ENCODE measurements at places on chromosomes 6 and 20. TPM values are rescaled to one million over a fixed set of nuclear protein-coding genes. Genes with fewer than 3 reads are reported as not detected.

GRCh38 chr6:6712449-6713403 is 124.2 kb downstream of the LY86 start:
- DNase-seq: peak; percentile 83

DNA sequence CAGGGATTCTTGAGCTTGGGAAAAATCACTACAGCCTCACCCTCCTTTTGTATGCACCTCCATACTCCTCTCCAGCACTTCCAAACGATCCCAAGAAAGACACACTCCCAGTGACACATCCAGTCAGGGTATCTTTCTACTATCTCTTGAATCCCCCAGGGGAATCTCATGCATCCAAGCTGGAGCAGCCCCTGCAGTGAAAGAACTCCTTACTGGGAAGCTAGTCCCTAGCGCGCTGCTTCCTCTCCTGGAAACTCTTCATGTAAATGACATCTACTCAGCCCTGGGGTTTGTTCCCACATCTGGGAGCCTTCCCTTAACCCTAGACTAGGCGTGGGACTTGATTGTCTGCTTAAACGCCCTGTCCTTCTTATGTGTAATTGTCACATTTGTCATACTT is 329.1 kb upstream of the QKI start:
- no peak for DNase-seq

DNA sequence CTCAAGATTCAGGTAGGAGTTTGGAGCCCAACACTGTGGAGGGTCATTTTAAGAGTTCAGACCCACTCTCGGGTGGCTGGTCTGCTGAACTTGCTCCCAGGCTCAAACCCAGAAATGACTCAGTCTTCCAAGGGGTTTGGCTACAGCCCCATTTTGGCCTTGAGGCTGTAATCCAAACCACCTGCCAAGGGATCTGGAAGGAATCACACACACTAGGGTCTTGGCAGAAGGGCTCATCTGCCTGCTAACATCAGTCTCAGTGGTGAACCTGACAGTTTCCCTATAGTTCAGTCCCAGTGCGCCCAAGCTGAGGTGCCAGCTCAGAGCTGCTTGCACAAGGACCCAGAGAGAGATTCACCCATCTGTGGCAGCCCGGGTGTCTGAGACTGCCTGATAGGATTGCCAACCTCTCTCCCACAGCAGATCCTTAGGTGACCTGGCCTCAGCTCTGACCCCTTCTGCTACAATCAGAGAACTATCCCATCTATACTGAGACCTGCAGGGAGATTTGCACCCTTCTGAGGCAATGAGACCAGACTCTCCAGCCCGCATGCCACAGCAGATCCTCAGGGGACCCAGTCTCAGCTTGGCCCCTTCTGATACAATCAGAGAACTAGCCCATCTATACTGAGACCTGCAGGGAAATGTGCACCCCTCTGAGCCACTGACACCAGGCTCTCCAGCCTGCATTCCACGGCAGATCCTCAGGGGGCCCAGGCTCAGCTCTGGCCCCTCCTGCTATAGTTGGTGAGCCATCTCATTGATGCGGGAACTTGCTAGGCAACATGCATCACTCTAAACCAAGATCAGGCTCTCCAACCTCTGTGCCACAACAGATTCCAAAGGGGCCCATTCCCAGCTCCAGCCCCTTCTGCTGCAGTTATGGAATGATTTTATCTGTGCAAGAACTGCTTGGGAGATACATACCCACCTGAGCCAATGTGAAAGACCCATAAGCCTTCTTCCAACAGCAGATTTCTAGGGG is 48.2 kb downstream of the THBS2 start:
- DNase-seq: no peak

- DNase-seq: peak; percentile 25
Observed at GRCh38 chr20:13008761-13009681, at the start of gene SPTLC3. SPTLC3 (plus strand) TSS chr20:13008972; CDS start chr20:13009268, 296 bp downstream.

DNA sequence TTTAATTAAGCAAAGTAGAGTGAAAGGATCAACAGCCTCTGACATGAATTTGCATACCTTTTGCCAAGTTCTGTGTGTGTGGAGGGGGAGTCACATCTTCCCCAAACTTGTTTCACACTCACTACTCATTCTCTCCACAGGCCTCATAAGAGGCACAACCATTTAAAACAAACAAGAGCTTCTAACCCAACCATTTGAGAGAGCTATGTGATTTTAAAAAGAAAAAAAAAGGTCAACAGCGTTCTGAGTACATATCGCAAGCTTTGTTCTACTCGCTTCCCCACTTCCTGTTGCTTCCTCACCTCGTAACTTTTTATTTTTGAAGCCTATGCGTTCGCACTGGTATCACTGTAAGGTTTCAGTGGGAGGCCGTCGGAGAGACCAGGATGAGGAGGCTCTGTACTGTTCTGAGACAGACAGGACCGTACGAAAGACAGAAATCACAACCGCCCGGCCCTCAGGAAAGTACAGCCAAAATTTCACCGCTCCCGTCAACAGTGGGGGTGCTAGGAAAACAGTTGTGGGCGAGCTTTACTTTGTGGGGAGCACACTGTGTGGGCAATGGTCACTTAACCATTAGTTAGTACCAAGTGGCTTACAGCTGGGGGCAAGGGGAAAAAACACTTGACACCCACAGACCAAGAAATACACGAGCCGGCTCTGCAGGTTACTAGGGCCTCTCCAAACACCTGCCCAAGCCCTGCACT is 61.3 kb downstream of the TRERF1 start:
- DNase-seq: no peak

- no peak for DNase-seq
Observed at GRCh38 chr6:152879681-152880080, 103.2 kb downstream of the FBXO5 start.

DNA sequence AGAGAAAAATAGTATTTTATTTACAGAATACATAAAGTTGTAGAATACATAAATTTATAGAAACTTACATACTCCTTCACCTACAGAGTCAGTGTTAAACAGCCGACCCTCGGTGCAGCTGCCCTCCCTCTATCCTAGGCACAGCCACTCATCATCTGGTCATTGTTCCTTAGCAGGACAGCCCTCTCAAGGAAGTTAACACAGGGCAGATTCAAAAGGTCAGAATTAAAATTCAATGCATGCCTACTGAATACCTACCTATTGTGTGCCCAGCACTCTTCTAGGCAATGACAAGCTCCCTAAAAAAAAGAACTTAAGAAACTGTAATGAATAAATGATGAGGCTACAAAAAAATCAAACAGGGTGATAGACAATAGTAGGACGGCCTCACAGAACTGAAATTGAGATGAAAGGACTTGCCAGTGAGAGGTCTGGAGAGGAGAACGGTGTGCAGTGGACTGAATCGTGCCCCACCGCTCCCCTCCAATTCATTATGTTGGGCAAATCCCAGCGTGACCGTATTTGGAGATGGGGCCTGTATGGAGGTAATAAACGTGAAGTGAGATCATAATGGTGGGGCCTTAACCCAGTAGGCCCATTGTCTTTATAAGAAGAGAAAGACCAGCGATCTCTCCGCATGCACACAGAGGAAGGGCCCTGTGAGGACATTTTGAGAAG is 326.0 kb downstream of the PACRG start:
- DNase-seq: no peak

DNA sequence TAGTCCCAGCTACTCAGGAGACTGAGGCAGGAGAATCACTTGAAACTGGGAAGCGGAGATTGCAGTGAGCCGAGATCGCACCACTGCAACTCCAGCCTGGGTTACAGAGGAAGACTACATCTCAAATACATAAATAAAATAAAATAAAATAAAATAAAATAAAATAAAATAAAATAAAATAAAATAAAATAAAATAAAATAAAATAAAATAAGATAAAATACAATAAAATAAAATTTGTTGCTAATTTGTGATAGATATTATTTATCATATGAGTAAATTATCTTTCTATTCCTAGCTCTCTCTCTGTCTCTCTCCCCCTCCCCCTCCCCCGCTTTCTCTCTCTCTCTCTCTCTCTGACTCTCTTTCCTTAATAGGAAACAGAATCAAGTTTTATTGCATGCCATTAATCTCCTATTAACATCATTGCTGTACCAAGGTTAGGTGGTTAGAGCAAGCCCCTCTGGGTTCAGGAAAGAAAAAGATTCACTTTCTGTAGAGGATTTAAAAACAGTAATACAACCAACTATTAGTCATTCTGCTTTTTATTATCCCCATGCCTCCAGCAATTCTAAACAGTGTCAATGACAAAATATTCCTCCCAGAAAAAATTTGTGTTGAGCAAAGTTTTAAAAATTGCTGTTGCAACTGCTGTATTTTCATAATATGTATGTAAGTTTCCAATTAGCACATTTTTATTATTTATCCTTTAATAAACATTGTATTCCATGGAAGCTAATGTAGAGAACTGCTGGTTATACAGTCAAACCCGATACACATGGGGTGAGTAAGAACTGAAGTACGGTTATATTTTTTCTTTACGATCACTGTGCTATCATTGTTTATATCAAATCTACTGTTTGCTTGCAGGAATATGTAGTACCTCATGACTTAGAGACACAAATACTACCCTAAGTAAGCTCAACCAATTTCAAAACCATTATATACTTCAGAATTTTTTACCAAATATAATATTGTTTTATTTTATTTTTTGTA is 22.1 kb downstream of the BMP5 start:
- no peak for DNase-seq

DNA sequence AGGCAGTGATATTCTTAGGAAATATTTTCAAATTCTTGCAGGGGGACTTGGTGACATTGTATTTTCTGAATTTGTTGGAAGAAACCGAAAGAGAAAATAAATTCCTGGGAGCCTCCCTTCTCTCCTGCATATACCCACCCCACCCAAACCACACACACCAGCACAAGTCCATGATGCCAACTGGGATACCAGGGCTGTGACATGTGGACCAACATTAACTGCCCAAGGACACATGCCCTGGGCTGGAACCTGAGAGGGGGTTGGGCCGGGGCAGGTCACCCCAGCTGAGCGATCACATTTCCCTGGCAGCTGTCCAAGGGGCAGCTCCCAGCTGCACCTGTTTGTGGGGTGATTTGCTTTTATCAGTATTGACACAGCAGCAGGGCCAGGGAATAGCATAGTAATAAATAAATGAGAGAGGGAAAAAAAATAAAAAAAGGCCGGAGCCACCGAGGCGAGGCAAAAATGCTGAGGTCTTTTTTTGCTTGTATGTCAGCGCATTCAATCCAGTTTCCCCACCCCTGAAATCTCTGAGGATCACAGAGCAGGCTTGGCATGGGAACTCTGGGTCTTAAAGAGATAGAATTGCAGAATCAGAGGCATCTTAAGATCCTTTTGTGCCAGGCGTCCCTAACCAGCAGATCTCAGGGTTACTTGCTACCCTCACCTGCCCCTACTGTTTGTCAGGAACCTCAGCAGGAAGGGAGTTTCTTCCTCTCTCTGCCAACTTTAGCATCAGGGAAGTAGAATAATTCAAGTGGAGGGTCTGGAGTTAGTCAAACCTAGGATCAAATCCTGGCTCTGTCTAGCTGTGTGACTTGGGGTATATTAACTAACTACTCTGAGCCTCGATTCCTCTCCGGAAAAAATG is 66.5 kb upstream of the PIM1 start:
- peak; percentile 61 for DNase-seq

DNA sequence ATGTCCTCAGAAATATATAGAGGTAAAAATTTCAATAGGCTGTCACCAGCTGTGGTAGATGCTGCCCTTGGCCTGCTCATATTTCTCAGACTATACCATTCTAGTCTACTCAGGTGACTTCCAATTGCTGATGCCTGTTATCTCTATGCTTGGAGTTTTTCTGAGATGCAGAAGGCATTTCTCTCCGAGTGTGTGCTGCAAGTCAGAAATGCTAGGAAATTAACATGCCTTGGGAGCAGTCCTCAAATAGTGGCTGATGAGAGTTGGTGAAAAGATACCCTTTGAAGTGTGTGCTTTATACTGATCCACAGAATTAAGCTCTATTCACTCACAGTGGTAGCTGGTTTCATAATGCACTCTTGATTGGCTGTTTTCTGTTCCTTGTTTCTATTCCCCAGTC is 43.2 kb upstream of the PKIB start:
- no peak for DNase-seq

- DNase-seq: no peak
Observed at GRCh38 chr20:16708602-16709001, 21.2 kb upstream of the SNRPB2 start.

- DNase-seq: no peak
Observed at GRCh38 chr6:37285861-37286311, 27.9 kb upstream of the TMEM217 start.

DNA sequence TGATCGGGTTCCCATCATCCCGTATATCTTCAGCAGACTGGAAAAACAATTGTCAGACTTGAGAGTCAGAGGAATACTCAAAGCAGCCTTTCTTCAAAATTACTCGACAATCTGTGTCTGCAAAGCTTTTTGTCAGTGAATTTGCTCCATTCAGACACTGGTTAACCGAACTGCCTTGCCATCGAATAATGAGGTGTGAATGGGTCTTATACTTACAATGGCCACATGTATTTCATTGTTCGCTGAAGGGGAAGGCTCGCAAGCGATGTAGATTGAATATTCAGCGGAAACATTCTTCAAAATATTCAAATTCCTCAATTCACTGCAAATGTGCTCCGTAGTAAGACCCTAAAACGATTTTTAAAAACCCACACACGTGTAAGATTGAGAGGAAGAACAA is 32.9 kb downstream of the JAG1 start:
- DNase-seq: no peak

DNA sequence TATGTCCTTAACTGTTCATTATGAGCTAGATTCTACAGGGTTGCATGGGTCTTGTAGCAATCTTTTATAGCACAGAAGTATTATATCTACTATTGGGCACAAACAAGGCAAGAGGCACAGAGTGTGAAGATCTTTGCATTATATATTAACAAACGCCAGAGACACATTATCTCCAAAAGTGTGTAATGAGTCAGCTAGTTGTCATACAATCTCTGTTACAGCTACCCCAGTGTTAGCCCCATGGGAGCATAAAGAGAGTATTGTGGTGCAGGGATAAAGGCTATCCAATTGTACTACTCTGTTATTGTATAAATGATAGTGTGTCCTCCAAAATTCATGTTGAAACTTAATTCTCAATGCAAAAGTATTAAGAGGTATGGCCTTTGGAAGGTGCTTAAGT is 148.4 kb upstream of the RIMS1 start:
- peak; percentile 16 for DNase-seq

- DNase-seq: peak; percentile 42
Observed at GRCh38 chr6:109008537-109009235, 86.0 kb downstream of the SESN1 start.

Gene SNRNP48
- total RNA-seq: 15.5 TPM

Gene KHDC1L
- not detected for total RNA-seq

Gene OR2B2
- not detected for total RNA-seq

Gene LY86
- total RNA-seq: not detected

Gene SGK2
- total RNA-seq: 0.06 TPM

Gene CNBD2
- total RNA-seq: 8.1 TPM

Gene MPC1
- total RNA-seq: 22.5 TPM

Gene MARCKS
- total RNA-seq: 215 TPM

Gene ABCF1
- total RNA-seq: 96.1 TPM

Gene PACRG
- total RNA-seq: not detected

Gene DNAH8
- not detected for total RNA-seq

Data from Daoy (cell line).